ENCODE measurements at places on chromosomes 5 and 9.

DNA sequence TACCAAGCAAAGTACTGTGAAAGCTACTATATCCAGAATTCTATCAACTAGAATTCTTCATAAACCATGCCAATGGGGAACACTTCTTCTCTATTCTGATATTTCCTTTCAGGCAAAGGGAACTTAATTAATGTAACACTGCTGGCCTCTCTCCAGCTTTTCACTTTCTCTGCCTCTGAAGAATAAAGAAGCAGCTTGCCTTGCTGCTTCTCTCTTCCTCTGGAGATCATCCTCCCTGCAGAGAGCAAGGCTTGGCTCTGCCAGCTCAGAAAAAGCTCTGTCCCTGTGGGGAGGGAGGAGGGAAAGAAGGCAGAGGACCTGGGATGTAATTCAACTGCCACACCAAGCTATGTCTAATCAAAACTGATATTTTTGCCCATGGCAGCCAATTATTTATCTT is 6.5 kb downstream of the CTNND2 start:
- no peak for DNase-seq

DNA sequence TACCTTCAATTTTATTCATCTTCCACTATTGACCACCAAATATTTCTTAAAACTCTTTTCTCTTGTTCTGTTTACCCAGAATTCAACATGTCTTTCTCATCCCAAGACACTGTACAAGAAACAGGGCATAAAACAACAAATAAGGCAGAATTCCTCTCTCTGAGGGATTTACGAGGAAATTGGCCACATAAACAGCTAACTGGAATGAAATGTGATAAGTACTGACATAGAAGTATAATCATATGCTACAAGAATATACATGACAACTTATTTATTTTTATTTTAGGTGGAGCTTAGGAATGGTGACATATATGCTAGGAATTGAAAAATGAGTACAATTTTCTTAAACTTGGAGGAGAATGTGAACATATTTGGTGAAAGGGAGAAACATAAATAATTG is 48.8 kb upstream of the FBN2 start:
- no peak for DNase-seq

DNA sequence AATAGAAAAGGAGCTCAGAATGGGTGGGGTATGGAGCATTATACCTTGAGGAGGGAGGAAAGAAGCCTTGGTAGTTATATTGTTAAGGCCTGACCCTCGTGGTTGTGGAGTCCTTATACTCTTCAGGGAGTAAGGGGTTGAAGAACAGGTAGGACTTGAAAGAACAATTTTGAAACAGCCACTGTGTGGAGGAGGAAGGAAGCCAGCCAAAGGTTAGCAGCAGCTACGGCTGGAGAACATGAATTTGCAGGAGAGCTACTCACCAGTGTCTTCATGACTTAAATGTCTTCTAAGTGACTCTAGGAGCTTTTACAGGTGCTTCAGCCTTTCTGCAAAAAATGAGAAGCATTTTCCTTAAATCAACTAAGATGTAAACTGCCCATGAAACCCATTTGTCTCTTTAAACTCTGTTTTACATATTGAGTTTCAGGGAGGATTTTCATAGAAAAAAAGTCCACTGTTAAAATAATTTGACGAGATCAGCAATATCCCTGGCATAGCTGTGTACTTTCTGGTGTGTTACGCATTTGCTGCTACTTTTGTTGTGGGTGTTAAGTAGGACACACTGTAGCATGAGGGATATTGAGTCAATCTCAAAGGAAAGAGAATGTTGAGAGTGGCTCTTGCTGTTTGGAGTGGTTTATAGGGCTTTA is 110.6 kb upstream of the ELL2 start:
- DNase-seq: no peak

DNA sequence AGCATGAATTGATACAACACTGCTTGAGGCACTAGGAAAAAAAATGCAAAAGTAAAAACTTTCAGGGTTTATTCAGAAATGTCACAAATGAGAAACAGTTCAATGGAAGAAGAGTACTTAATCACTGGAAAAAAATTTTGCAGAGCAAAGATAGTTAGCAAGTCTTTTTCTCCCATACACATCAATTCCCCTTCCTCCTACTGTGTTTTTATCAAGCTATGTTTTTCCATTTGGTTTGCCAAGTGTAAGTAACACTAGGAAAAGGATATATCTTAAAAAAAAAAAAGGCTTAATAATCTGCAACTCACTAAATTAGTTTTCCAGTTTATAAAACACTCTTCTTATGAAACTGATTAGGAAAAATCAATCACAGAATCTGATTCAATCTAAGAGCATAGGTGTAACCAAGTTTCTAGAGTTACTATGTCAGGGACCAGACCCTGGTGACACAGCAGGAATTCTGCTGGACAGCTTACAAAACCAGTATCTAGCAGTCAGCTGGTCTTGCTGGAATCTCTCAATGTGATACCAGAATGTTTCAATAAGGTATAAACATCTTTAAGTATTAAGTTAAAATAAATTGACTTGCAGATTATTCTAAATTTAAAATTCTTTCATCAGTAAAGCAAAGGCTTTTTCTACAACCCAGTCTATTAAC is 34.7 kb downstream of the RNF145 start:
- DNase-seq: no peak

- DNase-seq: no peak
Observed at GRCh38 chr5:33491941-33492340, 51.2 kb downstream of the TARS1 start.

DNA sequence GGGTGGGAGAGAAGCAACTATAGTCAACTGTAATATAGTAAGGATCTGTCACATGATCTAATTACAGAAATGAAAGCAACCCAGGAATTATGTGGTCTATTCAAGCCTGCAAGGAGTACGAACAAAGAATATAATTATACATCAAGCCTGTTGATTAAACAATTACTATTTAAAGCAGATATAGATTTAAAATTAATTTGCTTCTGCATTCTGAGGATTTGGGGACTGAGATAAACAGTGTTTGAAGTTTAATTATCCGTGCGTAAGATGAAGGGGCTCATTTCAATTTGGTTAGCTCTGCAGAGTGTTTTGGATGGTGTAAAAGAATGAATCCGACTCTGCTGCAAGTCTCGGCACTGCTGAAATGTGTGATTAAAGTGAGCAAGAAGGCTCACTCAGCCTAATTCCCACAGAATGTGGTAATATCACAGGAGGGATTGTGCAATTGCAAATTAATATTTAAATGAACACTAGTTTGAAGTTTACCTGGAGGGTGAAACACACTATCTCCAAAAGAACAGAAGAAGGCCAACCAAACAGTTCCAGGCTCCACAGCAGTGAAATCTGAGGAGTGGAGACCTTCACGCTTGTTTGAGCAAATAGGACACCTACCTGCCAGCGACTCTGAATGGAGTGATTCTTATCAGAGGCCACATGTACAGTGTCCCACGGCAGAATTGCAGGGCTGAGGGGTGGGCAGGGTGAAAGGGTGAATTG is 420.6 kb upstream of the SLC30A5 start:
- DNase-seq: no peak

GRCh38 chr5:99104538-99105132 is 175.8 kb upstream of the CHD1 start:
- DNase-seq: no peak

All from DND-41 (cell line).